ENCODE measurements at places on chromosomes 11 and 22. TPM values are rescaled to one million over a fixed set of nuclear protein-coding genes. Genes with fewer than 3 reads are reported as not detected.

- no peak for DNase-seq
Observed at GRCh38 chr11:75068559-75068958, 28.1 kb downstream of the OR2AT4 start.

- no peak for DNase-seq
Observed at GRCh38 chr11:581752-582151, 5.5 kb downstream of the PHRF1 start.

GRCh38 chr22:49118065-49118464, 709.6 kb downstream of the BRD1 start:
- no peak for DNase-seq

- no peak for DNase-seq
Observed at GRCh38 chr11:37449146-37449545, 851.1 kb upstream of the RAG2 start.

The CECR2 gene
- total RNA-seq: 8.0 TPM

Measured in left lung (tissue), 14 donors.